ENCODE measurements at places on chromosomes 5 and 9.

DNA sequence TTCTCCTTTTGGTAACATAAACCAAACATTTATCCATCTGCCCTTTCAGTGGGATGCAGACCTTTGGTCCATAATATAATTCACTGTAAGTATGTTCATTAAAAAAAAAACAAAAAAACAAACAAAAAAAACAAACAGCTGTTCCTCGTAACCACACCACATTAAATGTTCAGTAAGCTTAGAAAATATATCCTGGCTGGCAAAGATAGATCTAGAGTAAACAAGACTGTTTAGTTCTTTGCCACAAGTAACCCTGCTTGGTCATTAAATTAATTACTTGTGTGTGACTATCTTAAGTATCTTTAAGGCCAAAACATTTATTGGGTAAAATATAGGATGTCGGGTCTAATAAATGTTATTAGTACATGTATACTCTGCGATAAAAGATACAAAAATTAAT lies 1717.1 kb downstream of the EFNA5 start:
- peak; percentile 29 for DNase-seq

GRCh38 chr9:91803970-91804752 lies 145.9 kb downstream of the ROR2 start:
- DNase-seq = no peak

DNA sequence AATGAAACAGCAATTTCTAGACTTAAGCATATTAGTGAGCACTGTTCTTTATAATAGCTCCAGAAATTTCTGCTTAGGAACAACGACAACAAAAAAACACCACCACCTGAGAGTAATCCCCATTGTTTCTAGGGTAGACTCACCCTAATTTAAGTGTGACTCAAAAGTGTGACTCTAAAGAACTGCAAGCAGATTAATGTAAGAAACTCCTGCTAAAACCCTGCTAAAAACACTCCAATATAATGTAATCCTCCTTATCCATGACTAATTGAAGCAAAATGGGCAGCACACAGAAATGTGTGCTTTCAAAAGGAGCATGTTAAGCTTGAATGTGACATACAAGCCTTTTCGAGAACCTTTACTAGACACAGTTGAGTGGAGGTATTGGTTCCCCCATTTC lies 296.0 kb downstream of the EPB41L4A start:
- no peak for DNase-seq

DNA sequence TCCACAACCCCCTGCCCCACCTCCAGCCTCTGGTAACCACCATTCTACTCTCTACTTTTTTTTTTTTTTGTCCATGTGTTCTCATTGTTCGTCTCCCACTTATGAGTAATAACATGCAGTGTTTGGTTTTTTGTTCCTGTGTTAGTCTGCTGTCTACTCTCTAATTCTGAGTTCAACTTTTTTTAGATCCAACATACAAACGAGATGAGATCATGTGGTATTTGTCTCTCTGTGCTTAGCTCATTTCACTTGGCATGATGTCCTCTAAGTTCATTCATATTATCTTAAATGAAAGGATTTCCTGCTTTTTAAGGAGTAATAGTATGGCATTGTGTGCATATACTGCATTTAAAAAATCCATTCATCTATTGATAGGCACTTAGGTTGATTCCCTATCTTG lies 130.9 kb downstream of the NMUR2 start:
- DNase-seq = no peak

DNA sequence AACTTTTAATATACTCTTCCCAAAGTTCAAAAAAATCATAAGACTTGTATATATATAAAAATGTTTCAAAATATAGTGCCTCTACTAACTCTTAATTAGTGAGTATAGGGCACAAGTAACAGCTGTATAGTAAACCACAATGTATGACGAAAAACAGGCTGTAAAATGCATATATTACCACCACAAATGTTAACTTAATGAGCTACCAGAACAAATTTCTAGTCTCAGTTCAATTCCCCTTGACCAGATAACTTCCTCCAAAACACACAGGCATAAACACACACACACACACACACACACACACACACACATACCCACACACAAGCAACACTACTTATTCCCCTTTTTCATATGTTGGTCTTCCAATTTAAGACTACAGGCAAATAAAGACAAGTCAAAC lies 78.8 kb downstream of the FBXL17 start:
- no peak for DNase-seq

GRCh38 chr5:108765647-108766046 lies 17.9 kb downstream of the FER start:
- no peak for DNase-seq

DNA sequence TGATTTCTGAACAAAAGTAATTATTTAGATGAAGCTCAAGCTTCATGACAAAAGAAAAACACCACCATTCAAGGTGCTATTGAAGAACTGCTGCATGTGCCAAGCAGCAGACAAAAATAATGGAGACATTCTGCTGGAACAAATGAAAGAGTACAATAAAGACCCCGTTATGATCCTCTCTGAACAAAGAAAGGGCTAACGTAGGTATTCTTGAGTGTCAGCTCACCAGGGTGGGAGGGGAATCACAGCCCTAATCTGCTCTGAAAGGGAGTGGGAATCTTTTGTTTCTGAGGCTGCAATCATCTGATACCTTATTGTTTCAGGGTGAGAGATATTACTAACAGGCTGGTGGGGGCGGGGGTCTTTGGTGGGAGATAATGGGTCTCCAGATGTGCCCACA lies 15.4 kb downstream of the CEMIP2 start:
- DNase-seq = no peak

DNA sequence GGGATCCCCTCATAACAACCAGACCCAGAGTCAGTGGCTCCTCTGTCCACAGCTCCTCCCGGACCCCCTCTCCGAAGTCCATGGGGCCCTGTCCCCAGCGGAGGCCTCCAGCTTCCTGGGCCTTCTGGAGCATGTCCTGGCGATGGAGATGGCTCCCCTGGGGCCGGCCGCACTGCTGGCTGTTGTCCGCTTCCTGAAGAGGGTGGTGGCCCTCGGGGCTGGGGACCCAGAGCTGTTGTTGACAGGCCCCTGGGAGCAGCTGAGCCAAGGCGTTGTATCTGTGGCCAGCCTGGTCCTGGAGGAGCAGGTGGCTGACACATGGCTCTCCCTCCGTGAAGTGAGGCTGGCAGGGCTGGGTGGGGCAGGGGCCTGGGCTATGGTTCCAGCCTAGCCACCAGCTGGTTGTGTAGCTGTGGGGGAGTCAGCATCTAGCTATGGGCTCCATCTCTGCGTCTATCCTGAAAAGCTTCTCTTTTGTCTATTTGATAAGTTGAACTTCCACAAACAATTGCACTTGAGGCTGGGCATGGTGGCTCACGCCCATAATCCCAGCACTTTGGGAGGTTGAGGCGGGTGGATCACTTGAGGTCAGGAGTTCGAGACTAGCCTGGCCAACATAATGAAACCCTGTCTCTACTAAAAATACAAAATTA lies 4.7 kb downstream of the ADGRD2 start:
- no peak for DNase-seq

- no peak for DNase-seq
Measured at GRCh38 chr9:126521976-126522590, 91.6 kb upstream of the LMX1B start.

- DNase-seq = no peak
Measured at GRCh38 chr5:40386289-40386688, 293.4 kb upstream of the PTGER4 start.

GRCh38 chr5:74028406-74028805 lies 402.4 kb downstream of the ARHGEF28 start:
- no peak for DNase-seq

DNA sequence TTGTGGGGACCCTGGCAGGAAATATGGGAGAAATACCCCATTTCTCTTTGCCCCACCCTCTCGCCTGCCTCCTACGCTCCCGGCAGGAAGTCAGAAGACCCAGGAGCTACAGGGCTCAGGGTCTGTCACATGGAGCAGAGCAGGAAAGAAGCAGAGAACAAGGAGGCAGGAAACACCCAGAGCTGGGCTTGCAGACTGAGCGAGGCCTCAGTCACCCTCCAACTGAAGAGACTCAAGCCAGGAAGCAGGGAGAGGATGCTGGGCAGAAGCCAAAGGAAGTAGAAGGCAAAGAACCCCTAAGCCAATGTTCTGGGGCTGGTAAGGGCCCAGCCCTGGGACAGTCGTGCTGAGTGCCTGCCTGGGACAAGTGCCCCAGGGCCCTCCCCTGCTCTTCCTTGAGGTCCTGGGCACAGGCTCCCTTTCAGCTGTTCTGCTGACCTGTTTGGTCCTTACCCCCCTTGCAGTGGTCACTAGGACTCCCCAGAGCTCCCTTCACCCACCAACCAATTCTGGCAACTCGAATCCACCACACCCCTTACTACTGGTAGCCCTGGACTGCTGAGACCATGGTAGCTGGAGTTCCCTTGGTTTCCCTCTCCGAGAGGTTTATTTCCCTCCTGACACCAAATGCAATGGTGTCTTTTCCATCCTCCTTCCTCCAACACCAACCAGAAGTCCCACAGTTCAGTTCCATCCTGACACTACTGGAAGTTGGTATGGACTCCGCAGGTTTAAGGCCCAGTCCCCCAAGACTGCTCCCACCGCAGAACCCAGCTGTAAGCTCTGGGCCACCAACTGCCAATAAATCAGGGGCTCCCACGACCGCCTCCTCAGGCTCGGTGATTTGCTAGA lies 157.5 kb downstream of the COL23A1 start:
- DNase-seq = no peak

DNA sequence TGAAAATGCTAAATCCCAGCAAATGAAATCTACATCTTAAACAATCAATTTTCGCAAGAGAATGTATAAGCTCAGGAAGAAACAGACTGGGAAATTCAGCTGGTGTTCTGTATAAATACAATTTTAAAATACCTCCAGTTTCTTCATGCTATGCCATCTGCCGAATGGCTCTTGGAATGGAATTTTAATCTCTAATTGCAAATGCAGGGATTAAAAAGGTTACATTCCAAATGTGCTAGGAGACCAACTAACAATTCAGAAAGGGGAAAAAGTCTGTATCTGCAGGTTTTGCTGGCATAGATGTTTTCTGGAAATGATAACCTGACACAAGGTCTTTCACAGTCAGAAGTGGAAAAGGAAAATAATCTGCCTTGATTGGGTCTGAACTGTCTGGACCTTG lies 379.7 kb downstream of the MAT2B start:
- DNase-seq = no peak
